ENCODE measurements at places on chromosomes 6 and 20. TPM values are rescaled to one million over a fixed set of nuclear protein-coding genes. Genes with fewer than 3 reads are reported as not detected.

The PDE7B gene
- total RNA-seq, result 4.7 TPM

The SPATS1 gene
- not detected for total RNA-seq

The ACSS1 gene
- total RNA-seq, result 170 TPM

The MATN4 gene
- not detected for total RNA-seq

The C6orf132 gene
- 45.9 TPM for total RNA-seq

The KCNK5 gene
- 1.8 TPM for total RNA-seq

The SEC63 gene
- total RNA-seq, result 35.2 TPM

The SIRPG gene
- total RNA-seq, result 0.32 TPM

The ARMH2 gene
- not detected for total RNA-seq

The OR2H1 gene
- 1.1 TPM for total RNA-seq

The TBXT gene
- total RNA-seq, result not detected

The MLIP gene
- 1.9 TPM for total RNA-seq

The ADGRF5 gene
- 4.7 TPM for total RNA-seq

The SLC17A2 gene
- total RNA-seq, result not detected

The ERGIC3 gene
- total RNA-seq, result 277 TPM

The HS3ST5 gene
- not detected for total RNA-seq
